ENCODE measurements at places on chromosomes 2 and 18.

GRCh38 chr18:11713756-11714155 is 24.7 kb downstream of the GNAL start:
- DNase-seq: no peak

DNA sequence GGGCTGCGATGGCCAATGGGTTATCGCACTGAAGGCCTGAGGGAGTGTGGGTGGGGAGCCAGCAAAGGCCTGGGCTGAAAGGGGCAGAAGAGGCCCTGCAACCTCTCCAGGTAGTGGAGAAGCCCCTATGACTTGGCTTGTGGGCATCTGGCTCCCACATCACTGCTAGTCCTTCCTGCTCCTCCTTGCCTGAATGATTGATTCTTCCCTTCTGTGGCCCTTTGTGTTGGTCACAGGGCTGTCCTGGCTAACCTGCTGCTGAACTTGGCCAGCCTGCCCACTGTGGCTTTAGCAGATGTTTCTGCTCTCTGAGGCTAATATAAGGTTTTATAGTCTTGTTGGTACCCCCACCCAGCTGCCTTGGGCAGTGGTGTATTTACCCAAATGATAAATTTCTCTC is 136.2 kb upstream of the ALPP start:
- no peak for DNase-seq

- DNase-seq: no peak
Measured at GRCh38 chr2:217812170-217812569, 190.6 kb downstream of the TNS1 start.

- no peak for DNase-seq
Measured at GRCh38 chr2:83186105-83186760, 1272.8 kb downstream of the SUCLG1 start.

DNA sequence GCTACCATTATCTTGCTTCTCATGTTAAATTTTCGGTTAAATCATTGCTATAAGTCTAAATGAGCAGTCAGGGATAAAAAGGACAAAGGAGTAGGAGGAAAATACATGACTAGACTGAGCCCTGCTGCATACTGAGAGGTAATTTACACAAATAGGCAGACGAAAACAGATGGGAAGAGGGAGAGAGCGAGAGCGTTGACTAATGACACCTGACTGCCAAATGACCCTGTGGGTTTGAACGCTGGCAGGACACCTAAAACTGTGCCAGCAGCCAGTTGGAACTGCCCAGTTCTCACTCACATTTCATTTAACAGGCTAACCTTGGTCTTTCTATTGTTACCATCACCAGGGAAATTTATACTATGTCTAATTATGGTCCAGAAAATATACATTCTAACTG is 978.2 kb downstream of the CPS1 start:
- DNase-seq: no peak

GRCh38 chr2:37449761-37450296 is 105.4 kb downstream of the QPCT start:
- no peak for DNase-seq

GRCh38 chr2:136909777-136910176 is 144.4 kb downstream of the THSD7B start:
- DNase-seq: no peak

DNA sequence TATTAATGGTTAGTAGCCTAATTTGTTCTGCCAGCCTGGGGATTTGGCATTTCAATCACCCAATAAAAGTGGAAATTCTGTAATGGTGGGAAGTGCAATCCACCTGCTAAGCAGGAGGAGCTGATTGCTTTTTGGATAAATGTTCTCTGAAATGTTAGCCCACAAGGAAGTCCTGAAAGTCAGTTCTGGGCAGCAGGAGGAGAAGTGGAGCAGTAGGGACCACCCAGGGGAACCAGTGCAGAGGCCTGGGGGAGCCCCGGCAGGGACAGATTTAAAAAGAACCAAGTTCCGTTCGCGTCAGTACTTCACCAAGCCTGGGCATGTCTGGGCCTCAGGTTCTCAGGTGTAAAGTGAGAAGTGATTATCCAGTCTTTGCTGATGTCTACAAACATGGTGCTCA is 248.5 kb upstream of the RAB6C start:
- no peak for DNase-seq

- DNase-seq: no peak
Measured at GRCh38 chr18:433960-434359, 66.5 kb downstream of the COLEC12 start.

GRCh38 chr18:9082711-9083510 is 19.6 kb upstream of the NDUFV2 start:
- DNase-seq: no peak

DNA sequence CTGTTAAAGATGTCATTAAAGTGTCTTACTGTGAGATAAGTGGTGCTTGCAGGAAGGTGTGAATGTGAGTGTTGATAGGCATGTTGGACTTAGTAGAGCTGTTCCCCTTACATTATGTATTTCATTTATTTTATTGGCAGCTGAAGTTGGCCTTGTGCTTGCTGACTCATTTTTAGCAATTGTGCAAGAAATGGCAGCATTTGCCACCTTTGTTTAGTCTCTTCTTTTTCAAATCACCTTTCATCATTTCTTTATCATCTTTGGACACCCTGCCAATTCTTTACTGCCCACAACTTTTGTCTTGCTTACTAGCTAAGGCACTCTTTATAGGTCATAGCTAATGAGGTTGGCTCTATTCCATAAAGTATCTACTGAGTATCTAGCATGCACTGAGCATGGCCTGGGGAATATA is 130.3 kb upstream of the LYPD6 start:
- DNase-seq: no peak

DNA sequence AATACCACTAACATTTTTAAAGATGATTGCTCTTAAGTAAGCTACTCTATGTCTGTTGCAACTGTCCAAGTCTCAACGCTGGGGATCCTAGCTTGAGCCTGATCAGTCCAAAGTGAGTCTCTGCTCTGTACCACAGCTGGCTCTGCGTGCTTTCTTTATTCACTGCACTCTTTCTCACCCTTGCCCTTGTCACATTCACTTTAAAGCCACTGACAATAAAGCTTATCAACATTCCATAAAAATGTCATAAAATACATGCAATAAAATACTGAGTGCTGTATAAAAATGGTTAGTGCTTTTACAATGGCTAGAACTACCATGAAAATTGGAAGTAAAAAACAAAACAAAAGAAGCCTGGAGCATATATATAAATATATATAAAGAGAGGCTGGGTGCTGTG is 45.5 kb upstream of the LRRTM4 start:
- DNase-seq: no peak

DNA sequence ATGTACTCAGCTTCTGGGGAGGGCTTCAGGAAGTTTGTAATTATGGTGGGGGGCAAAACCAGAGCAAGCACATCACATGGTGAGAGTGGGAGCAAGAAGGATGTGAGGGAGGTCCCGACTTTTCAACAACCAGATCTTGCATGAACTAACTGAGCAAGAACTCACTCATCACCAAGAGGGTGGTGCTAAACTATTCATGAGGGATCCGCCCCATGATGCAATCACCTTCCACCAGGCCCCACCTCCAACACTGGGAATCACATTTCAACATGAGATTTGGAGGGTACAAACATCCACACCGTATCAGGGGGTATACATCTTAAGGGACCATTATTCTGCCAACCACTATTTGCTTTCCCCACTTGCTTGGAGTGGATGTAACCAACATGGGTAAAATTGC is 209.6 kb upstream of the HNRNPA3 start:
- no peak for DNase-seq

- DNase-seq: no peak
Measured at GRCh38 chr2:36446294-36446693, 90.7 kb downstream of the CRIM1 start.

GRCh38 chr2:205681401-205682238 is 681 bp upstream of the NRP2 start:
- DNase-seq: no peak

DNA sequence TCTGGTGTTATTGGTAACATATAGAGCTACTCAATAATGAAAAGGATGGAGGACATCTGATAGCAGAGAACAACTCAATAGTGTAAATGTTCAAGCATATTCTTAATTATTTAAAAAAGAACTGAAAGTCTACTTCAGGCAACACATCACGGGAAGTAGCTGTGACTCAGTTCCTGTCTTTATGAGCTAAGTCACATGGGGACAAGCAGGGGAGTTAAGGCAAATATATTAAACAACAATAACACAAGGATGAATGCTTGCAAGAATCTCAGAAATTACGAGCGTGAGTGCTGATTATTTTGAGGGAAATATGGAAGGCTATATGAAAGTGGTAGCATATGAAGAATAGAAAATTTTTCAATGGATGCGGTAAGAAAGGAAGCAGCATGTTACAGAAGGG is 4.0 kb upstream of the HNMT start:
- DNase-seq: no peak

DNA sequence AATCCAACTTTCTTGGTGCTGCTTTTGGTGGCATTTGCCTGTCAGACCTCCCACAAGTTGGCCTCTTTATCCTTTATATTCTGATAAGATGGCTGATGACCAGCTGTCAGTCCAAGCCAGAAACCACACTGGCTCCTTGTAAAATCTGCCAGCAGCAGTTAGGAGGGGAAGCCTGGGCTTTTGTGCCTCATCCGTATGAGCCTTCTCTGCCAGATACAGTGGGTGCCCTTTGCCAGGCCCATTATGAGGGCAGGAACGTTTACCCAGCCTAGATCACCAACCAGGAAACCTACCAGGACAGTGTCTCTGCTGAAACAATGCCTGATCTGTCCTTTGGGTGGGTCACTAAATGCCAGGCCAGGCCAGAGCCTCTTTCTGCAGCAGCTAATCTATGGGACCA is 202.9 kb upstream of the SP5 start:
- no peak for DNase-seq

- no peak for DNase-seq
Measured at GRCh38 chr2:74746480-74746879, 87.4 kb upstream of the HK2 start.

- no peak for DNase-seq
Measured at GRCh38 chr2:165144315-165144714, 59.5 kb downstream of the SCN3A start.

- no peak for DNase-seq
Measured at GRCh38 chr2:175418224-175418835, 236.8 kb upstream of the ATP5MC3 start.

- peak; percentile 69 for DNase-seq
Measured at GRCh38 chr2:176085861-176086771, 2.4 kb upstream of the EVX2 start.

- no peak for DNase-seq
Measured at GRCh38 chr18:63063171-63063570, 256.4 kb downstream of the BCL2 start.

DNA sequence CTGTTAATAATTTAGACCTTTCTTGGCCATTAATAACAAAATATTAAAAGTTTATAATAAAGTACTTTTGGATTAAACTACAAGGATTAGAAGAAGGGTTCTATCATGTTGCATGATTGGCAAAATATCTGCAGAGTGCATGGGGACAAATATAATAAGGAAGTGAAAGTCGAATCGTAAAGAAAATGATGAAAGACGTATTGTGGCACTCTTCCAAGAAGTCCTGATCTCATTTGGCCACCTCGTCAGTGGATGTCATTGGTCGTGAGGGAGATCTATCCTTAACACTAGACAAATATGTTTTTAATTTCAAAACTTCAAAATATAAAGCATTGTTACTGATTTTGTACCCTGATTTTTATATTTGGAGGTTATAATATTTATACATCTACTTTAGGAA is 197.7 kb upstream of the STON1 start:
- DNase-seq: no peak

- DNase-seq: no peak
Measured at GRCh38 chr18:43159926-43160325, 44.4 kb upstream of the RIT2 start.

GRCh38 chr2:84290537-84290936 is 168.5 kb downstream of the SUCLG1 start:
- DNase-seq: no peak

GRCh38 chr2:230847883-230848388 is 16.8 kb upstream of the ITM2C start:
- peak; percentile 97 for DNase-seq

DNA sequence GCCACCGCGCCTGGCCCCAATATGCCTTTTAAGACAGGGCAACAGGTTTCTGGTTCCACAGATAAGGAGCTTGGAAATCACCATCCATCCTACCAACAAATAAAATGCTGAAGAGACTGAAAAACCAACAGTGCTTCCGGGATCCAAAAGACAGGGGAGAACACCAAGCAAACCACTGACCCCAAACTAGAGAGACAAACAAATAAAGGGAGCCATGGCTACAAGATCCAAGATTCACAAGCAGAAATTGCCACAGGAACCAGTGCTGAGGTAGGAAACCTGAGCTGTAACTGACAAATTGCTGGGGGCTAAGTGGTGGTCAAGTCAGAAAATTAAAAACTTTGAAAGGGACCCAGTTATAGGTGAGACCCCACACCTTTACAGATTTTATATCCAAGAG is 76.5 kb downstream of the ROCK2 start:
- DNase-seq: no peak

- no peak for DNase-seq
Measured at GRCh38 chr2:215619989-215620388, 184.1 kb upstream of the FN1 start.

GRCh38 chr2:36697424-36698066 is 1.0 kb downstream of the VIT start:
- DNase-seq: no peak
